ENCODE measurements at places on chromosomes 6 and 20. TPM values are rescaled to one million over a fixed set of nuclear protein-coding genes. Genes with fewer than 3 reads are reported as not detected.
A peak's percentile ranks its signal among the peaks of the same experiment; 100 is the strongest.

DNA sequence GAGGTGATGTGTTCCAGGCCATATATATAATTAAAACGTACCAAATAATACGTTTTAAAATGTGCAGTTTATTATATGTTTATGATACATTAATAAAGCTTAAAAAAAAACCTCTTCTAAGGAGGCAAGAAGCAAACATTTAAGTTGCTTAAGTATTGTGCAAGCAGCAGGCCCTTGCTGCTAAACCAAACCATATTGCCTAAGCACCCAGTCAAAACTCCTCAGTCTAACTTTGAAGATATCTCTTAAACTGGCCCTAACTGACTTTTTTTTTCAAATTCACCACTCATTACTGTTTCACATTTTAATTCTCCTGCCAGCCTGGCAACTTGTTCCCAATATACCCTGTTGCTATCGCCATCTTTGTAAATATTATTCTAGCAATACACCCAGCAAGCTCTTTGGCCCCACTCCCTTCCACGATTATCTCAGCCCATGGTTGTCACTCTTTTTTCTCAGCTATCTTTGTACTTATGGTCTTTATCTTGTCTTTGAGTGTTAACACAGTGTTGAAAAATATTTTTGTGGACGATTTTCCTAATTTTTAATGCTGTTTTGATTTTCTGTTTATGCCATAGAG lies 60.9 kb downstream of the C6orf58 start:
- no peak for DNase-seq

- no peak for DNase-seq
Observed at GRCh38 chr6:73784726-73785505, 88.9 kb downstream of the CD109 start.

- DNase-seq: no peak
Observed at GRCh38 chr6:129677620-129678325, 32.2 kb downstream of the ARHGAP18 start.

DNA sequence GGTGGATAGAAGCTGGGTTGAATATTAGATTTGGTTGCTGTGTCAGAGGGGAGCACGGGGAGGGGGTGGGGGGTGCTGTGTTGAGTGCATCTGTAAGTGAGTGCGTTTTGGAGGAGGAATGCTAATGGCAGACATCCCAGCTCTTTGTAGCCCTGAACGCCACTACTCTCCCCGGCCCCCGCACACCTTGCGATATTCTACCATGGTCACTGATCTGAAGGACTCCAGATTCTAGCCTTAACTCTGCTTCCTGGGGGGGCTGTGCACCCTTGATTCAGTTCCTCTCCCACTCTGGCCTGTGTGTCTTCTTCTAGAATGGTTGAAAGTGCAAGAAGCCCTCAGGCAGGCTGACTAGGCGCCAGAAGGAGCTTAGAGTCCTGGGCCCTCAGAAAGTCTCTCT lies 7.1 kb downstream of the GLP1R start:
- DNase-seq: no peak

DNA sequence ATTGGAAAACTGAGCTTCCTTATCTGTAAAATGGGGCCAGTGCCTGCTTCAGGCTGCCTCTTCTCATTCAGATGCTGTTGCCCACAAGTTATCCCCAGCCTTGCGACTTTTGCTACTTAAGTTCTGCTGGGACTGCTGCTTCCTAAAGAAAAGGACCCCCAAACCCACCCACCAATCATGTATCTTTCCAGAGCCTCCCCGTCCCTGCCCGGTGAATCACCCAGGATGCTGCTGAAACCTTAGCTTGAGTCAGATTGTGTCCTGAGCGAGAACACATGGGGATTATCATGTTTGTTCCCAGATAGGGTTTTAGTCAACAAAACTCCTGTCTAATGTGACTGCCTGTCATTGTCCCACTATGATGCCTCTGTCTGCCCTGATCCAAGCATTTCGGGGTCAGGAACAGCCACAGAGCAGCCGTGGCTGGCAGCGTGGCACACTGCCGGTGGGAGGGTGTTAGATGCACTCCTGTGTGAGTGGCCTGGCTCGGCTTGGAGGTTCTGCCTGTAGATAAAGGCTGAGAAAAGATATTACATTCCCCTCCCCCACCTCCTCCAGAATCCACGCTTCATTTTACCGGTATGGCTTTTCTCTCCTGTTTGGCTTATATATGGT lies 79.9 kb downstream of the TOX2 start:
- DNase-seq: no peak

GRCh38 chr6:6057442-6058053 lies 50.8 kb upstream of the NRN1 start:
- DNase-seq: peak; percentile 40

DNA sequence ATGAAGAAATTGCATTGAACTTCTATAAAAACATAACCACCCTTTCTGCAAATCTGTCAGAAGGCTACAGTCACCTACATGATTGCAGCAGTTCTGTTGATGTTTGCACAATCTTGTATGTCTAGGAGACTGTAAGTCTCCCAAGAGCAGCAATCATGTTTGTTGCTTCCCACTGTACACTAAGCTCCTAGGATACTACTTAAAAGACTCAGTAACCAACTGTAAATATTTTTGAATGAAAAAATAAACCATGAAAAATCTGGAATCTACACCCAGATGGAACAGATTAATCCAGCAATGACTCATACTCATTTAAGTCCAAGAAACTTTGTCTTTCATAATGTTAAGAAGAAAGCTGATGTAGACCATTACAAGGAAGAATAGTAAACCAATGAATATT lies 168.5 kb upstream of the ATXN1 start:
- no peak for DNase-seq

DNA sequence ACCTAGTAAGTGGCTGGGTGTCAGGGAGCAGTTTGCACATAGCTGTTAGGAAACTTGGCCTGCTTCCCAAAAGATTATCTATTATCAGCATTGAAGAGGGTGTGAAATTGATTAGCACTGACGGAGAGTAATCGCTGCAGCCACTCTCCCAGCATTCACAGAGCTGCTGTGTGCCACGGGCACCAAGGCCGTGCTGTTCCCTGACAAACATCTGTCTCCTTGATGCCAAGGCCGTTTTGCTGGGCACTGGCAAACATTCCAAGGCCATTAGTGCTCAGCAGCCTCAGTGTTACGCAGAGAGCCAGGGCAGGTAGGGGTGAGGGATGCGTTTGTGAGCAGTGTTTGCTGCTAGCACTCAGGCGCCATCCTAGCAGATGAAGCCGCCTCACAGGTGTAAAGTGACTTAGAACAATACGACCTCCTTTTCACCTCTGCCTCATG lies 57.7 kb upstream of the VSTM2L start:
- no peak for DNase-seq

GRCh38 chr6:111722179-111722731 lies 116.6 kb upstream of the TRAF3IP2 start:
- DNase-seq: no peak

GRCh38 chr6:11538052-11538818 lies 686 bp downstream of the TMEM170B start:
- peak; percentile 33 for DNase-seq

DNA sequence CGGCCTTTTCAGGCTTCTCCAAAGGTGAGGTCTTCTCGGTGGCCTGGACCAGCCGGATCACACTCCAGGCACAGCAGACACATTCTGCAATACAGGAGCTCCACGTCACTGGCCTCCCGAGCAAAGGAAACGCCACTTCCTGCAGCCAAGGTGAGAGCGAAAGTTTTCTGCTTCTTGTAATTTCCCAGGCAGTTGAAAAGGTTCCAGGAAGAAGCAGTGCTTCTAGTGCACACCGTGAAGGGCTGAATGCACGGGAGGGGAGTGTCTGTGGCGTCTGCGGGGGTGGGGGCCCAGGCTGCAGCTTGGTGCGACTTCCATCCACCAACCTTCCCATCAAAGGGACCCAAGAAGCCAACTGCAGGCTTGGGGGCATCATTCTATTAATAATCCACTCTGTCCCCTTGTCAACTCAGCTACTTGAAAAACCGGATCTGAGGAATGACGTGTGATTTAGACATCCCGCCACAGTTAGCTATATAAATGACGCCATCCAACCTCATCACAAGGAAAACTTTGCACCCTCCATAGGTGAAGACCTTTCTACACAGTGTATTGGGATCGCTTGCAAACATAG lies 61.1 kb downstream of the NFATC2 start:
- peak; percentile 36 for DNase-seq

DNA sequence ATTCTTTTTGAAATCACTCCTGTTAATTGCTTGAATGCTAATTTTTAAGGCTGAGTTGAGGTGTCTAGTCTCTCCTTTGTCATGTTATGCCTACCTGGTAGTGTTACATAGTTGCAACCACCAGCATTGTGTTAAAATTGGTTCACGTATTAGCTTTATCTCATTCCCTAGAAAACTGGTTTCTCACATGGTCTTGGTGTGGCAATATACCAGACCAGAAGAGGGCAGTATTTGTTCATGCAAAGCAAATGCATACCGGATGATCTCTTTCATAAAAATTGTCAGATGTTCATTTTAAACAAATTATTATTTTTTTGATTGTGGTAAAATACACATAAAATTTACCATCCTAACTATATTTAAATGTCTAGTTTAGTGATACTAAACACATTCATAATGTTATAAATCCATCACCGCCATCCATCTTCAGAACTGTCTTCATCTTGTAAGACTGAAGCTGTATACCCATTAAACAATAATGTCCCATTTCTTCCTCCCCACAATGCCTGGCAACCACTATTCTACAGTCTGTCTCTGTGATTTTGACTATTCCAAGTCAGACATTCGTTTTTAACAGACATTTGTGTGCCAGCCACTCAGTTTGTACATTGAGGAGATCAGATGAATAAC lies 92.8 kb downstream of the ATRN start:
- no peak for DNase-seq

- DNase-seq: no peak
Observed at GRCh38 chr20:58575776-58576602, 60.8 kb upstream of the APCDD1L start.

- DNase-seq: no peak
Observed at GRCh38 chr6:72554761-72555221, 67.1 kb upstream of the KCNQ5 start.

- no peak for DNase-seq
Observed at GRCh38 chr6:47278545-47278944, 31.2 kb downstream of the TNFRSF21 start.

- no peak for DNase-seq
Observed at GRCh38 chr6:136129365-136129764, 120.7 kb downstream of the MTFR2 start.

GRCh38 chr6:38695227-38695900 lies 7.6 kb downstream of the GLO1 start:
- no peak for DNase-seq

GRCh38 chr6:21457647-21458046 lies 135.9 kb upstream of the SOX4 start:
- no peak for DNase-seq

DNA sequence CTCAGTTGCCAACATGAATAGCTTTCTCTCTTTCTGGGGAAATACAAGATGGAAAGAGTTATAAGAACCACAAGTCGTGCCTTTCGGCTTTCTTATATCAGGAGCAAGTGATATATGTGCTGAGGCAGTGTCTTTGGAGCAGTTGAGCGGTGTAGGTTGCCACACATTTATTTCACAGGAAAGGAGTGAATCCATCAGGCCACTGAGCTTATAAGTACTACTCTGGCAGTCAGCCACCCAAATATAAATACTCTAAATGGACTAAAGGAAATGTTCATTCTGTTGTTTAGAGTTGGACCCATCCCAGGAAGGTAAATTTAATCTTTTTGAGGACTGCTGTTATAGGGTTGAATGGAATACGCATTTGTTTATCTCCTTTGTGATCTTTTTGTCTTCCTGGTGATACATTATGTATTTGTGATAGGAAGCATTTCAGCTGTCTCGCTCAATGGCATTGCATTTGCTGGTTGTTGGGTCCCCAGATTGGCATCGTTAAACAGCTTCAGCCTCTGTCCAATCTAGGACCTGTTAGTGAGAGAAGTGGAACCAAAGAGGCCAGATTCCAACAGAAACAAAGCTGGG lies 139.7 kb downstream of the SOBP start:
- no peak for DNase-seq

The NR2E1 gene
- not detected for total RNA-seq

The CALHM6 gene
- 4.8 TPM for total RNA-seq

The NCOA7 gene
- total RNA-seq: 44.4 TPM

The ATP9A gene
- 0.08 TPM for total RNA-seq

The WFDC5 gene
- total RNA-seq: not detected

The GJA10 gene
- total RNA-seq: not detected

The SULF2 gene
- total RNA-seq: not detected

The HTR1E gene
- not detected for total RNA-seq

The PLEKHG1 gene
- total RNA-seq: 5.3 TPM

The HM13 gene
- total RNA-seq: 109 TPM

The PREP gene
- total RNA-seq: 27.0 TPM

The MYLK2 gene
- total RNA-seq: not detected

The TUBB2B gene
- not detected for total RNA-seq

The TPD52L1 gene
- not detected for total RNA-seq

The SLPI gene
- not detected for total RNA-seq

The ADGRB3 gene
- total RNA-seq: not detected

The HSPA1L gene
- total RNA-seq: 4.0 TPM

The PREX1 gene
- total RNA-seq: 141 TPM

The AVP gene
- not detected for total RNA-seq

Measured in naive thymus-derived CD8-positive, alpha-beta T cell (primary cell).